ENCODE measurements at places on chromosomes 7 and 10.

DNA sequence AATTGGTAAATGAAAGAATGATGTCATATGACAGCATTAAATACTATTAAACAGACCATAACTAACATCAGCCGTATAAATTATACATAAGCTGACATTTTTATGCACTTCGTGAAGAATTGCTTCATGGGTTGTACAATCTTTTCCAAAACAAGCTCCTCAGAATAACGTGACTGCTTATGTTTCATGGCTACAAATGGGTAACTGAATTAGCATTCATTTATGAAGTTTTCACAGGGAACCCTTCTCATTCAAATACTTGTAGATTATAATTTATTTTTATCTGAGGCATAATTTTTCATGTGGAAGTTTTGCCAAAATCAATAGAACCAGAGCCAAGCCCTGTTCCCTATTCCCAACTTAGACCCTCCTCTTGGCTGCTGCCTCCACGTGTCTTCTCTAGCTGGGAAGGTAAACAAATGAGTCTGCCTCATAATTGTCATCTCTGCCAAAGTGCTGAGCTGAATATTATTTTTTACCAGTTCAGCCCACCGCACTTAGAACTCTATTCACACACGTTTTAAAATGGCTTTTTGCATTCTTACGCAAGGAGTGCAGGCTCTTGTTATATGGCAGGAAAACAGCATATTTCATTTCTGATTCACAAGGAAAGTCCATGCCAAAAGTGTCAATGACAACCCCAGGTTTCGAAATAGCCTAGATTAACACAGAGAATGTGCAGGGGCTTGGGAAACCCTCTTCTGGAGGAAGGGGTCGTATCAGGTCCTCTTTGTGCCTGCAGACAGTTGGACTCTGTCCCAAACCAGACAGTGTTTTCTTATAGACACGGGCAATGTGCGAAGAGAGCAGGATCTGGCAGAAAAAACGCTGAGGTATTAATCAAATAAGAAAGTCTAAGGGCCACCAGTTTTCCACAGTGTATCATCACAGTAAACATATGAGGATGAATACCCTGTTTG lies 370.7 kb upstream of the MGMT start:
- DNase-seq, result no peak

- DNase-seq, result no peak
Measured at GRCh38 chr10:23540401-23541030, 101.6 kb downstream of the OTUD1 start.

DNA sequence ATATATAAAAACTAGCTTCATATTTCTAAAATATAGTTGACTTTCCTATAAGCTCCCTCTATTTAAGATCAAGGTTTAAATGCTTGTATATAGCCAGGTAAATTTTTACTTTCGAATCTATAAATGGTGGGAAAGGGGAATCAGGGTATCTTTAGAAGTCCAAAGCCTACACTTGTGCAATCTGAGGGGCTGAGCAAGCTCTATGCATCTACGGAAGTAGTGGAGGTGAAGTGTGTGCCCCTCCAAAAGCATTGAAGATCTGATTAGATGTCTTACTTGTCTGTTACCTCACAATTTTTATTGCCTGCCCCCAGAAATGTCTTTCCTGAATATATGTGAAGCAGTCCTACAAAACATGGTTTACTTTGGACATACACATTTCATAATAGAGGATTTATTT lies 1.6 kb downstream of the AKAP9 start:
- no peak for DNase-seq

DNA sequence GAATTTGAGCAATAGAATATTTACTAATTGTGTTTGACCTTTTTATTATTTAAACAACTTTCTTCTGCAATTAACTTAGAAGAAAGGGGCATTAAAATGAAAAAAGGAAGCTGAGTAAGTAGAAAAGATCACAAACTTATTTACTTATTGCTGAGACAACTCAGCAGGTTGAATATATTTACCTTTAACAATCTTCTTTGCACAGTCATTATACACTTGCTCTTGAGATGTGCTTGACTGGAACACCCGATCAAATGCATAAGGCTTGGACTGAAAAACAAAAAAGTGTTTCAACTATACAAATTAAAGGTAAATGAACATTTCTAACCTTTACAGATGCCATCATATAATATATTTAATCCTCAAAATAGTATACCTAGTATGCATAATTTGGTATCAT lies 7.9 kb downstream of the KIF5B start:
- no peak for DNase-seq

DNA sequence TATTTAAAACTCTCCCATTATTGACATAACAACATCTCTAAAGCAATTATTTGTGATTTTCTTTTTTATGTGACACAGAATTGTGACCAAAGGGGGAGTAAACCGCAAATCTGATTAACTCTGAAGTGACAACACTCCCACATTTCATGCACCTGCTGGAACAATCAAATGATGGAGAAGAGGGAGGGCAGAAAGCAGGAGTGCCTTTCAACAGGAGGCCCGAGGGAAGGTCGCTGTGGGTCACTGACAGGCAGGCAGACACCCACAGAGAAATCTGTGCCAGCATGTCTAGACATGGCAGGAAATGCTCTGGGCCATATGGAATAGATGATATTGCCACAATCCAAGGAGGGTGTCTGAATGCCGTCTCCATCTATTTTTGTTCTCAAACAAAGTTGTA lies 247.3 kb downstream of the DOCK4 start:
- DNase-seq, result no peak

- DNase-seq, result no peak
Measured at GRCh38 chr7:19701471-19701870, 7.4 kb downstream of the POLR1F start.

- DNase-seq, result no peak
Measured at GRCh38 chr7:84647797-84648757, 453.5 kb upstream of the SEMA3A start.

DNA sequence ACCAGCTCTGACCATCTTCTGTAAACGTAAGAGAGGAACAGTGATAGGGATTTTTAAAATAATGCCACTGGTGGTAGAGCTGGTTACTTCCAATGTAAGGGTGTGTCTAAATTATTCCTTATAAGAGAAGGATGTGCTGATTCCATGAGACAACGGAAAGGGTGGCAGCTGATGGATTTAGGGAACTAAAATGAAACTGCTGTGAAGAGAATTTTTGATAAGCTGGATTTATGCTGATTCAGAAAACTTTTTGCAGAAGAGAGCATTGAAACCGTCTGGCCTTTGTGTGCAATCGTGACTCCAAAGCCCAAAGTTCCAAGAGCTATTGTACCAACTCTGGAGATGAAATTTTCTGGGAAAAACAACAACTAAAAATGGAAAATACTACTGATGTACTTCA lies 301.0 kb downstream of the PRPF18 start:
- DNase-seq, result no peak

- no peak for DNase-seq
Measured at GRCh38 chr10:20277820-20278219, 461.6 kb downstream of the PLXDC2 start.

- no peak for DNase-seq
Measured at GRCh38 chr7:128390871-128391565, 18.8 kb downstream of the IMPDH1 start.

DNA sequence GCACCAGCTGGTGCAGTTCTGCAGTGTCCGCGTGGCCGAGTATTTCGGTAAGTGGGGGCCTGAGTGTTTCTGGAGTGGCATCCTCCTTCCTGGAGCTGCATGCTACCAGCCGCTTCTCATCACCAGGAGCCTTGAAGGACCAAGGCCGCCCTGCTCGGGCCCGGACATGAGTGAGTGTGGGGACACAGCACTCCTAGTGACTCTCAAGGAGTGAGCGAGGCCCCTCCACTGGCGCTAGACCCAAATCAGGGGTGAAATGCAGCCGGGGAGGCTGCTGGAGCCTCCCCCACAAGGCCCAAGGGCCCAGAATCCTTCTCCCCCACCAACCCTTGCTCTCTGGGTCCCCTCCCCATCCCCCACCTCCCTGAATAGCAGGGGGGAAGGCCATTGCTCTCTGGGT lies 48.0 kb downstream of the CAMK2B start:
- no peak for DNase-seq

- peak; percentile 55 for DNase-seq
Measured at GRCh38 chr10:73096041-73096448, 621 bp downstream of the P4HA1 start.

DNA sequence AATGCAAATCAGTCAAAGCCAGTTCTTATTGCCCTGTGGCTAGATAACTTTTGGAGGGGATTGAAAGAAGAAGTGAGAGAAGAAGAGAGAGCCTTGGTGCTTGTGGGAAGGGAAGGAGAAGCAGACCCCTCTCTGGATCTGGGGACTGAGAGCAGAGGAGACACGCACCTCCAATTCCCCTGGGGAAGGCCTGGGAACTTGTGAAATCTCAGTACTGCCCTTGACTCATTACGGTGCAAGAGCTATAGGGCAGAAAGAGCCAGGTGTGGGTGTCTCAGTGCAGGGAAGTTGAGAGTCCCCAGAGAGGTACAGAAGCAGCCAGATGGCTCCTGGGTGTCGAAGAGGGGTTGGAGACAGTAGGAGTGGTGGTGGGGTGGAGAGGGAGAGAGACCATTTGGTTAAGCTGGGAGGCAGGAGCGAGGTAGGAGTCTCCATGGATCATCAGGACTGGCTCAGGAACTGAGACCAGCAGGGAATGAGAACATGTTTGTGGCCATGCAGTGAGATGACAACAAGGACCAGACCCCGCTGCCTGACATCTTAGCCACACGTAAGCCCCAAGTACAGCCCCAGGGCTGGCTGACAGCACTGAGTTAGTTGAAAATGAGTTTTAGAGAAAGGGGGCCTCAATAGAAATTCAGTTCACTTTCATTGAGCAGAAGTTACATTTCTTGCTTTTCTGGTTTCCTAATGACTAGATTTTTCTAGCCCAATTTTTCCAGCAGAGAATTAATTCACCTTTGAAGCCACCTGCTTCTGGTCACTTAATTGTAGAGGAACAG lies 238.2 kb downstream of the BUB3 start:
- no peak for DNase-seq

DNA sequence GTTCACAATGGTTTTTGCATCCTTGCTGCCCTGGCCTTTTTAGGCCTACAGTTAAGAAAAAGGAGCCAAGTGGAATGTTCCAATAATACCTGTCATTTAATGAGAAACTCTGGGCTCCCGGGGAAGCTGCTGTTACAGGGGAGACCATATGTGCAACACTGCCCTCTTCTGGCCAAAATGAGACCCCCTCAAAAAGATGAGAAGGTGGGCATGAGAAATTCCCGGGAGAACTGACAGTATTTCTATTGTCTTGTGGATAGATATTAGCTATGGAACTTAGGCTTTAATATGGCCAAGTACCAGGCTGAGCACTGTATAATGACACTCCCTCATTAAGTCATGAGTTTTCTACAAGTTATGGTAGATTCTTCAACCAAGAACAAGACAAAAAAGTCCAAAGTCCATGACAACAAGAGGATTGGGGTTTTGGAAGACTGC lies 99.4 kb downstream of the CCDC3 start:
- peak; percentile 64 for DNase-seq

DNA sequence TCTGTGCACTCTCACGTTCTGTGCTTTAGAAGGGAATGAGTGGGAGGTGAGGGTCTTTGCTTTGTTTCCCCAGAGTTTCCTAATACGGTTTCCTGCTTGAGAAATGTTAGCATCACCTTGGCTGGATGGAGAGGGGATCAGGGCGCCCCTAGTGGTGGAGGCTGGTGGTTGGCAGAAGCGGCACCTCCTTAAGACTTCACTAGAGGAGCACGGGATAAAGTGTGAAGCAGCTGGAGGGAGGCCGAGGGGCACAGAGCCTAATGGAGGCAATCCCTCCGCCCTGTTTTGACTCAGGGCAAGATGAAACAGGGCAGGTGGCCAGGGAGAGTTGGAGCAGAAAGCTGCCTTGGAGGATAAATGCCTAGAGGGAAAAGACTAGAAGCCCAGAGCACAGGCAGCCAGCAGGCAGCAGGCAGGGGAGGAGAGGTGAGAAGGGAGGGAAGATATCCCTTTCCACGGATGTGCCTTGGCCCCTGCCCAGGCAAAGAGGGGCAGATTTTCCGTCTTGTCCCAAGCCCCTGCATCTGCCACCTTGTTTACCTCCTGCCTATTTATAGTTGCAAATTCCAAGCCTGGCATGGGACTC lies 56.0 kb upstream of the BTRC start:
- peak; percentile 68 for DNase-seq

GRCh38 chr7:3616306-3616705 lies 315.3 kb downstream of the SDK1 start:
- no peak for DNase-seq

- peak; percentile 36 for DNase-seq
Measured at GRCh38 chr10:113522460-113522859, 30.4 kb upstream of the HABP2 start.

GRCh38 chr10:30553626-30554439 lies 75.7 kb downstream of the LYZL2 start:
- DNase-seq, result peak; percentile 70

DNA sequence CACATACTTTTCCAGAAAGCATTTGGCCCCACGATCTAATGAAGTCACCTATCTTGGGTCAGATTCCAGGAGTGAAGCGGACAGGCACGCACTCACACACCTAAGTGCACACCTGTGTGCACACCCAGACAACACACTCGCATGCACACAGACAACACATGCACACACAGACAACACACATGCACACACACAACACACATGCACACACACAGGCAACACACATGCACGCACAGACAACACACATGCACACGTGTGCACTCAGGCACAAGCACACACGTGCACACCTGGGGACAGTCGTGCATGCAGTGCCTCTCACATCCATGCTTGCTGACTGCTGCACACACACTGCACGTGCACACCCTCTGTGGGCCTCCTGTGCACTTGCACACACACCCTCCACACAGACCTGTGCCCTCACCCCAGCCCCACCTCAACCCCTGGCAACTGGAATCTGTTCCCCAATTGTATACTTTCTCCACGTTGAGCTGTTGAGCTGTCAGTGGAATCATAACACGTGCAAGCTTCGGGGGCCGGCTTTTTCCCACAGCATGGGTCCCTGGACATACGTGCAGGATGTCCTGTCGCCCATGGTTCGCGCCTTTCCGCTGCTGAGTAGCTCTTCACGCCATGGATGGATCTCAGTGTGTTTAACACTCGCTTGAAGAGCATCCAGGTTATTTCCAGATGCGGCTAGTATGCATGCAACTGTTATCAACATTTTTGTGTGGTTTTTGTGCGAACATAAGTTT lies 55.3 kb upstream of the CFAP46 start:
- no peak for DNase-seq

GRCh38 chr7:90411510-90411909 lies 8.2 kb downstream of the CLDN12 start:
- no peak for DNase-seq

GRCh38 chr7:25863005-25863728 lies 288.8 kb upstream of the NFE2L3 start:
- no peak for DNase-seq

GRCh38 chr7:48052748-48053147 lies 17.4 kb downstream of the C7orf57 start:
- no peak for DNase-seq

GRCh38 chr7:36300696-36301350 lies 88.8 kb upstream of the ANLN start:
- no peak for DNase-seq

Measured in K562 (cell line).